ENCODE measurements at places on chromosomes 2 and 18.

DNA sequence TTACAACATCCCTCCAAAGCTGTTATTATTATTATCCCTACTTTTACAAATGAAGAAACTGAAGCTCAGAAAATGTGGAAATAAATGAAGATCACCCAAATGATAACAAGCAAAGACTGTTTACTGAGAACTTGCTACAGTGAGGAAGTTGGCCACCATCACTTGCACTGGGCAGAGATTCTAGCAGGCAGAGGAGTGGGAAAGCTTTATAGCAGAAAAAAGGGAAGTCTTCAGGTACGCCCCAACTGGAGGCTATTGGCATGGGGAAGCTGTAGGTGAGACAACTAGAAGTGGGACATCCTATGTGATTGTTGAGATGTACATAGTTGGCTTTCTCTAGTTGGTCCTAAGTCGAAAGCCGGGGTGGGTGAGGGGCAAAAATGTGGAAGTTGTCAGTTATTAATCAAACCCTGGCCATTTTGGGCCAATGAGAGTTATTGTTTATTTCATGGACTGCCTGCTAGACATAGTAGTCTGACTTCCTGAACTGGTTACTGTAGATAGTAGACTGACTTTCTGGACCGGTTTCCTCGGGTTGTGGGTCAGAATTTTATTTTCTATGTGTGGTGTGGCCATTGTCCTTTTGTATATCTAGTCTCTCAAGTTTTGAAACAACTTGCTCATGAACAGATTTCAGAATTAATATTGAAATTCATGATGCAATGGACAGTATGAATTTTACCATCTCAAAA, 40.2 kb upstream of the STAT4 start:
- DNase-seq, result no peak

- DNase-seq, result no peak
Observed at GRCh38 chr18:57835904-57836303, 32.8 kb upstream of the ATP8B1 start.

DNA sequence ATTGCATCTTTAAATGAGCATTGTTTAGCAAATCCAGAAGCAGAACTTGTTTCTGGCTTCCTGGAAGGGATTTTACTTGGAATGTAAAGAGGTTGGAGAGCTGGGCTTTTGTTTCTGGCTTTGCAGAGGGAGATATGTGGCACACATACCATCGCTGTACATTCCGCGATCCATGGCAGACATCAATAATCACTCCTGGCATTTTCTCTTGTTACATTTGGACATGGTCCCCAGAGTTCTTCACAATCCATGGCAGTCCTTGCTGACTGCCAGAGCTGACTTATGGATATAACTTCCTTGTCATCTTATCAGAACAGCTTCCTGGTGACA, 445.6 kb upstream of the SPRED2 start:
- DNase-seq, result no peak

GRCh38 chr2:223696719-223697118, 94.6 kb upstream of the SCG2 start:
- DNase-seq, result no peak

DNA sequence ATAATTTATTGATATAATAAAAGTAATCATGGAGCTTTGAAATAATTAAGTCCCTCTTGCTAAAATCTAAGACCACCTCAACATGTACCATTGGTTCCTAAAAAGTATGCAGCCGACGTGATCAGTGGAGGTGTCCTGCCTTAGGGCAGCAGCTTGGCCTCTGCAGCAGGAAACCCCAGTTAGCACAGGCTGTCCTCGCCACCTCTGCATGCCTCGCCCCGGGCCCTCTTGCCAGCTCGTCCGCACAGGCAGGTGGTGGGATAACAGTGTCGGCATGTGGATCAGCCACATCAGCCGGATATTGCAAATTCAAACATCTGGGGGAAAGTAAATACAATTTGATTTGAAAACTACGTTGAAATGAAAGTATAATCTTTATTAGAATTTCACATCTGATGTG, 22.9 kb downstream of the COA5 start:
- DNase-seq, result no peak

DNA sequence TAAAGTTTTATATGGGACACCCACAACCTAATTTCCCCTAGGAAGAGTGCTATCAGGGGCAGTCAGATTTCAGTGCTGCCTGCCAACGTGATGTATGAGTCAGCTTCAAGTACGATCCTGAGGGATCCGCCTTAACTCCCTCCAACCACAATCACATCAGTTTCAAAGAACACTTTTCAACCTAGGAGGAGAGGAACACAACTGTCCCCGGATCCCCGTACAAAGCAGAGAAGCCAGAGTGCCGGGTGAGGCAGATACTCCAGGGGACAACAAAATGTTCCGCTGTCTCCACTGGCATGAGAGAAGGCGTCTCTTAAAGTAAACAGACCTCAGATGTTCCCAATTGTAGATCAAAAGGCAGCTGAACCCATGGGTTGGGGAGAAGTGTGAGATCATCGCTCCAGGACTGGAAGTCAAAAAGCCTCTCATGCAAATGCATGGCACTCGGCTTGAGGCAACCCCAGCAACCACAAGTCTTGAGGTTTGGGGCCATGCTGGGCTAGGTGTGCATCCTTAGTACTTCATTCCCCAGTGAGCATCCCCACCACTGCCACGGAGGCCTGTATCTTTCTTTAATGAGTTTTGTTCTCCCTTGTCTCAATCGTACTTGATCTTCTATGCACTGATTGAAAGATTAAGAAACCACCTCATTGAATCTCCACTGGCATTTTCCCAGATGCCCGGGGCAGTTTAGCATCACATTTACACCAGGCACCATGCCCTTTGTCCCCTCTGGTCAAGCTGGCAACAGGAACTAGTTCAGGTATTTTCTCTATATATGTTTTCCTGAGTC, 91.0 kb upstream of the CCBE1 start:
- DNase-seq, result no peak

DNA sequence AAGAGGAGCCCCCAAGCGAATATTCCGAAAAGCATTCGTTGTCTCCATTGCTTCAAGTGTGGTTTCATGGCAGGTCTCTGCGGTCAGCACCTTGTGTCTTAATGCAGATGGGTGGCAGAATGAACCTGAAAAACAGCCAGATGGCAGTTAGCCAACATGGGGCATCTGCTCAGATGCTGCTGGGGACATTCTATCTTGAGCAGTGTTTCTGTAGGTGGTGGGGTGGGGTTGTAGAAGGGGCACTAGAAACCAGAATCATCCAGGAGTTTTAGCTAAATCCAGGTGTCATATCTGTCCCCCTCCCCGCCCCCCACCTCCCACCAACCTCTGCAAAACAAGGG, 42.1 kb downstream of the ST6GAL2 start:
- no peak for DNase-seq

- DNase-seq, result no peak
Observed at GRCh38 chr2:72135921-72136320, 11.7 kb downstream of the CYP26B1 start.

GRCh38 chr2:27262379-27263286, at the start of gene SLC30A3:
TSS of gene SLC30A3 (minus strand) at chr2:27263047. CDS start at chr2:27262906, 141 bp downstream.
- peak; percentile 85 for DNase-seq

- no peak for DNase-seq
Observed at GRCh38 chr2:162012565-162013058, 61.4 kb downstream of the DPP4 start.

GRCh38 chr2:43184339-43184895, 42.0 kb downstream of the ZFP36L2 start:
- DNase-seq, result peak; percentile 80

- DNase-seq, result no peak
Observed at GRCh38 chr18:23861805-23862470, 152.6 kb upstream of the TTC39C start.

GRCh38 chr2:24638568-24638967, 147.5 kb downstream of the NCOA1 start:
- no peak for DNase-seq

GRCh38 chr2:175575346-175576258, 394.1 kb upstream of the ATP5MC3 start:
- DNase-seq, result no peak

DNA sequence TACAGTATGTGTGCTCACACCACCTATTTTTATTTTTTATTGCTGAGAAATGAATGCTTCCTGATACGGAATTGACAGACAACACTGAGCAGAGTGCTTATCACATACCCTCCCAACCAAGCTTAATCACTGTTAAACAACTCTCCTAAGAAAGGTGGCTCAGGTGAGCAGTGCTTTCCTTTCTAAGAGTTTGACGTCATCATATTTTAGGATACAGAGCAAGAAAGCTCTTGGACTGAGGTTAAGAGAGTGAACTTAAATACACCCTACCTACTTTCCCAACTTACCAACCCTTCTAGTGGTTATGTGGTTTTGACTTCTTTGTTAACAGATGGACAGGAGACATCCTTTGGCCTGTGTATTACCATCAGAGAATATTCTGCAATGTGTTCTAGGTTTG, 101.2 kb downstream of the NRXN1 start:
- no peak for DNase-seq

DNA sequence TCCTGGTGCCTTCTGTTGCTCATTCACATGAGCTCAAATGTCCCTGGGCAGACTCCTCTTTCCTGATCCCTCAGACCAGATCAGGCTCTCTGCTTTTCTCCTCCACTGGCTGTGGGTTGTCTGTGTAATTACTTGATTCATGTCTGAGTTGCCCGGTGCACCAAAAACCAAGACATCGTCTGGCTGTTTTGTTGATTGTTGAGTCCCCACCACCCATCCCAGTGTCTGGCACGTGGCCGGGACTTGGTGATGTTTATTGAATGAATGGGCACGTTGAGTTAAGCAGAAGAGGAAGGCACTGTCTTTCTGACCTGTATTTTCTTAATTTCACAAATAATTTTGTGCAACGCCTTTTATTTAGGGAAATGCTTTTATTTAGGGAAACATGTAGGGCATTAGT, 499.1 kb upstream of the HS6ST1 start:
- DNase-seq, result no peak

DNA sequence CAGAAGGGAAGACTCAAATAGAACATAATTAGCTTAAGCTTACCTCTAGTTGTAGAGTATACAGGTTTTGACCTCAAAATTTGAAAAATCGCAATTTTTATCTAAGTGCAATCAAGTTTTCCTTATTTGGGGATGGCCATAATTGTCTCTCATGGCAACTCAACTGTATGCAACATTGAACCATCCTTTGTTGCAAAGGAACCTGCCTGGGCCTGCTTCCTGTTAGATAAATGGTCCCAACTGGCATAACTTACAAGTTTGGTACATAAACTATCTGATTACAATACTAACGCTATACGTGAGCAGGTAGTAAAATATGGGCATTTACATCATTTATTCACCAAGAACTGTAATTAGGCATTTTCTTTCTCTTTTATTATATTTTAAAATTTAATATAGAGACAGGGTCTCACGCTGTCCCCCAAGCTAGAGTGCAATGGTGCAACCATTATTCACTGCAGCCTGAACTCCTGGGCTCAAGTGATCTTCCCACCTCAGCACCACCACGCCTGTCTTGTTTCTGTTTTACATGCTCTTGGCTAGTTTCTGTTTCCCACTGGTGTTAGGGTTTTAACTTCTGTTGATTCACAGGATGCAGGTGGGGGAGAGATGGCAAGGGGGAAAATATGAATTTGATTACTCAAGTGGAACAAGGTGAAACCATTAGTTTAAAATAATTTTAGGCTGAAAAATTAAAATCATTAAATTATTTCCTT, 55.3 kb upstream of the B3GNT2 start:
- DNase-seq, result no peak

DNA sequence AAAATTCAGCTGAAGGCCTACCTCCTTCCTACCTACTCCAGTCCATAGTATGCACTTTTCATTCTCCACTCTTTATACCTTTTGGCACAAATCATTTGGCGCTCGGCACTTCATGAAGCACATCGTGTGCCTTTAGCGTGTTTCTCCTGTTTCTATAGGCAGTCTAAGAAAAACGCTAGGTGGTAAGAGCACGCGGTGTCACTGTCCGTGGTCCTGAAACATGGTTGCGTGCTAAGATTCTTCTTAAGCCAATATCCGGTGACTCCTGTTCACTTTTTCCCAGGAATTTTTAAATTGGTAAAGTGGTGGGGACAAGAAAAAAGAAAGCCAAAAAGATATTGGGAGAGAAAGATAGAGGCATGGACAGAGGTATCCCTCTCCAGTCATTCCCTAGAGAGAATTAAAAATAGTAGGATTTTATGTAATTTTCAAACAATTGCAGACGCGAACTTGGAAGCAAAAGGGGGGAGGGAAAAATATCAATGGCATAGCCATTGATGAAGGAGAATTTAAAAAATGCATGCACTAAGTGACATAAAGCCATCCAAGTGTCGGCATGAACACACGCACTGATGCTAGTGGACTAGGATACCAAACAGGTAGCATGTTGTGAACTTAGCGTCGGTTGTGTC, 1.4 kb upstream of the CTNNA2 start:
- peak; percentile 41 for DNase-seq

GRCh38 chr2:58508006-58508405, 266.9 kb upstream of the FANCL start:
- no peak for DNase-seq

- no peak for DNase-seq
Observed at GRCh38 chr2:26884486-26884885, 36.6 kb downstream of the DPYSL5 start.

DNA sequence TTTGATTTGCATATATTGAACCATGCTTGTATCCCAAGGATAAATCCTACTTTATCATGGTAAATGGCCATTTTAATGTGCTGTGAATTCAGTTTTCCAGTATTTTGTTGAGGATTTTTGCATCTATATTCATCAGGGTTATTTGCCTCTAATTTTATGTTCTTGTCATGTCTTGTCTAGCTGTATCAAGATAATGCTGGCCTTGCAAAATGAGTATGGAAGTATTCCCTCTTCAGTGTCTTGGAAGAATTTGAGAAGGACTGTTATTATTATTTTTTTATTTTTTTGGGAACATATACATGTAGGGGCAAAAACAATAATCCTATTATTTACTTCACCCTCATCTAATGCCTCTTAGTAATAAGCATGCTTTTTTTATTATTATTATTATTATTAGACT, 398.0 kb upstream of the KCNH7 start:
- DNase-seq, result no peak

DNA sequence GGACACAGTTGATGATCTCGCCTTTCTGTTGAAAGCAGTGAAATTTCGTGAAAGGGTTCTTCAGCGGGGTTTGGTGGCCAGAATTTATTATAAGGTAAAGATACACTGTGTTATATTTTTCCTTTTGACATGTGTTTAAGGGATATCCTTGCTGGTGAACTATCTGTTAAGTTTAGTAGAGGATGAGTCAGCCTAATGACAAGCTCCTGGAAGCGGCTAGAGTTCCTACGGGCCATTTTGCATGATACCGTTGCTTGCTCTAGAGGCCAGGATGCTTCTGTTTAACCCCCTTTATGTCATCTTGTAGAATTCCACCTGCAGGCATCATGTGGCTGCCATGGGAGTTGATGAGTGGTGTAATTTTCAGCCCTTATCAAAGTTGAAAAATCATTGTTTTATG, 124.8 kb upstream of the BCL2L11 start:
- no peak for DNase-seq

GRCh38 chr2:95031076-95031725, 5.7 kb downstream of the MAL start:
- DNase-seq, result no peak

Measured in activated CD4-positive, alpha-beta T cell treated with anti-CD3 and anti-CD28 coated beads for 36 hours (primary cell).